Mucosa of gallbladder (tissue), 1 donor: ENCODE measurements at places on chromosomes 7 and 10.

GRCh38 chr7:71560354-71560995 is 428.5 kb downstream of the GALNT17 start:
- no peak for DNase-seq

GRCh38 chr7:2717293-2718261 is 29.6 kb downstream of the AMZ1 start:
- DNase-seq: no peak

DNA sequence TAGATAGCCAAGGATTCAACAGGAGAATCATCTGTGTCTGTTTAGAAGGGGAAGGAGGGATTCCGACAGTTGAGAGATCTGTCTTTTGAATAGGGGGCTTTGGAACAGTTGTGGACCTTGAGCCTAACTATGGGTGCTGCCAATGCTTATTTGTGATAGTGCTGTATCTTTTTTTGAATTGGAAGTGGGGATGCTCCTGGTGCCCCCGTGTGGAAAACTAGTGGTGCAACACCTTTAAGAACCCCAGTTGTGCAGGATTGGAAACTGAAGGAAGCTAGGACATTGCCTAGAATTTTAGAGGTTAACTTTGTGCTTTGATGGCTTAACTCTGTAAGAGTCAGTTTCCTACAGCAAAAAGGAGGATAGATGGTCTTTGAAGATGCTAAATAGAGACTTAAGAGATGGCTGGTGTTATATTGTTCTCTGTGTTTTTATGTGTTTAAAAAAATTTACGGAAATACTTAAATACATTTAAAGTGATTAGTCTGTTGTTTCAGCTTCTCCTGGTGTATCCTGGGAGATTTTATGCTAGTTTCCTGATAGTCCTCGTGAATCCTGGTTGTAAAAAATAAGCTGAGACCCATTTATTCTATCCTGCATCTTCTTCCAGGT is 69.3 kb downstream of the AP3M1 start:
- peak; percentile 33 for DNase-seq

DNA sequence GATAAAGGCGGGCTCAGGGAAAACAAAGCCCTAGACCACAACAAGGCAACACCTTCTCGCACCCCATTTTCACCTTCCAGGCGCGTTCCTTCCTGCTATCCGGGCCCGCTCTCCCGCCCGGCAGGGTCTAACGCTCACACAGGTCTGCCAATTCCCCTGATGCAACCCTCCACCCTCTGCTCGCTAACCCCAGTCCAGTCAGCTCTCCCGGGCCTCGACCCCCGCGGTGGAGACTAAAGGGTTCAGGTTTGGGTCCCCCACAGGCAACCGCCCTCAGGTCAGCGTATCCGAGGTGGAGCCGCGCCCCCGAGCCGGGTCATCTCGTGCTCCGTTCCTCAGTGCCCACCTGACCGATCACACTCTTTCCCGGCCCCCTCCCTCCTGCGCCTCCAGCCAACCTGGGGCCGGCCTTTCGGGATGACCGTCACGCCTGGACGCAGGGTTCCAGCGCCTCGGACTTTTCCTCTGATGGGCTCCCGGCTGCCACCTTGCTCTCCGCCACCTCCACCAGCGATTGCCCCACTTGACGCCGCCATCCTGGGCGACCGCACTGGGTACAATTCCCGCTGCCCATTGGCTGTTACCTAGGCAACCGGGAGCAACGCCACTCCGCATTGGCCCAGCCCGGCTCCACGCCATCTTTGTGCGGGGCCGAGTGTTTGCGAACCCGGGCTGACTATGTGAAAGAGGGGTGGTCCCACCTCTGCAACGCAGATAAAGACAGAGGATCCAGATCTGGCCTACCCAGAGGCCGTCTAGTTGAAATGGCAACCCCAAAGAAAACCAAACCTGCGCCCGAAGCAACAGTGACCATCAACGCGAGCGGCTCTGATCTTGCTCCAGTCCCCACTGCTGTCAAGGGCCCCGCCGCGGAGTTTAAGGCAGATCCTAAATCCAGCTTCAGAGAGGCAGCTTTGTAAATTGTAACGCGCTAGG is at the start of gene MORN4:
Gene MORN4 (minus strand): TSS at position 552 of the 936 bp plus-strand sequence. CDS start 13,847 bp downstream, outside the sequence.
- DNase-seq: peak; percentile 95

- DNase-seq: no peak
Measured at GRCh38 chr7:100171087-100171681, 2.8 kb upstream of the GAL3ST4 start.

GRCh38 chr10:12390733-12391132 is 41.4 kb downstream of the CAMK1D start:
- no peak for DNase-seq

- DNase-seq: no peak
Measured at GRCh38 chr7:158114056-158114850, 473.4 kb downstream of the PTPRN2 start.

DNA sequence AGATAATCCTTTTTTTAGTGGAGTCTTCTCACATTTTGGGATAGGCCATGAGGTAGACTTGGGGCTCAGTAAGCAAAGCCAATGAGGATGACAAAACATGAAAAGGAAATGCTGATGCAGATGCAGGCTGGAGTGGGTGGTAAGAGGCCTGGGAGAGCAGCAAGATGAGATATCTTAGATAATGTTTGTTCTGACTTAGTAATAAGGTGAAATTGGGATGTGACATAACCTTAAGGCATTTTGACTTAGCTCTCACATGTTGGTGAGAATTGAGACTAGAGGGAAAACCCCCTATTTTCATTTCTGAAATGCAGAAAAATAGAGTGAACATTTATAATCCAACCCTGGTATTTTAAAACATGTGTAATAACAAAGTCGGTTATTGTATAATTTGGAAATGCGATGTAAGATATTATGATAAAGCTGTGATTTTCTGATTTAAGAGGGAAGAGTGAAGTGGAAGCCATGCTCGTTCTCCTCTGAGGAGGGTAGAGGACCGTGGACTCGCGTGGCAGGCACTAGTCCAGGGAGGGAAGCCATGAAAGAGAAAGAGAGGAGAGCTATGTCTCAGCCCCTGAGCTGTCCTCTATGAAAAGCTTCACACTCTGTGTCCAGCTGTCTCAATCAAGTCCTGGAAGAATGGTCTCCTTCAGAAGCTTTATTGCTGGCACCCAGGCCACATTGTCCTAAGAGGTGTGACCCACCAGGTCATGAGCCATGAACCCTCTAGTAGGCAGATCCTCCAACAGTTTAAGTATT is 57.3 kb downstream of the ST7 start:
- DNase-seq: no peak

DNA sequence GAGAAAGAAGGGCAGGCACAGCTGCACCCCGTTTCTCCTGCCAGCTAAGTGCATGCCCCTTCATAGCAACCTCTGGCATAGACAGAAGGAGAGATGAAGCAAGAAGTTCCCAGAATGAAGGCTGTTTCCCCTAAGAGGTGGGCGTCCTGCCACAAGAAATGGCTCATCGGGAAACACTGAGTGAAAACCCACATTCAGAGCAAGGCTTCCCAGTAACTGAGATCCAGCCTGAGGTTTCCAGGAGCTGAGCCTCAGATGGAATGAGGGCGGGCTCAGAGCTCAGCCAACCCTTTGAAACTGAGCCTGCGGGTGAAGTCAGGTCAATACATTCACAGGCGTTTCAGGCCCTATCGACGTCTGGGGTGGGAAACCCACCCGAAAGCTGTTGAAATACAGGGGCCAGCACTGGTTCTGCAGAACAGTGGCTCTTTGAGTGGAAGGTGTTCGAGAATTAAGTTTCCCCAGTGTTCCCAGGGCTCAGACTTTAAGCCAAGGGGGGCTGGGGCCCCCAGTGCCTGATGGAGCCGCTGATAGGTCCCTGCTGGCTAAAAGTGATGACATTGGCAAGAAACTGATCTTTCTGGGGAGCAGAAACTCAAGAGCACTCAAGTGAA is 510.2 kb downstream of the RPS24 start:
- peak; percentile 53 for DNase-seq

DNA sequence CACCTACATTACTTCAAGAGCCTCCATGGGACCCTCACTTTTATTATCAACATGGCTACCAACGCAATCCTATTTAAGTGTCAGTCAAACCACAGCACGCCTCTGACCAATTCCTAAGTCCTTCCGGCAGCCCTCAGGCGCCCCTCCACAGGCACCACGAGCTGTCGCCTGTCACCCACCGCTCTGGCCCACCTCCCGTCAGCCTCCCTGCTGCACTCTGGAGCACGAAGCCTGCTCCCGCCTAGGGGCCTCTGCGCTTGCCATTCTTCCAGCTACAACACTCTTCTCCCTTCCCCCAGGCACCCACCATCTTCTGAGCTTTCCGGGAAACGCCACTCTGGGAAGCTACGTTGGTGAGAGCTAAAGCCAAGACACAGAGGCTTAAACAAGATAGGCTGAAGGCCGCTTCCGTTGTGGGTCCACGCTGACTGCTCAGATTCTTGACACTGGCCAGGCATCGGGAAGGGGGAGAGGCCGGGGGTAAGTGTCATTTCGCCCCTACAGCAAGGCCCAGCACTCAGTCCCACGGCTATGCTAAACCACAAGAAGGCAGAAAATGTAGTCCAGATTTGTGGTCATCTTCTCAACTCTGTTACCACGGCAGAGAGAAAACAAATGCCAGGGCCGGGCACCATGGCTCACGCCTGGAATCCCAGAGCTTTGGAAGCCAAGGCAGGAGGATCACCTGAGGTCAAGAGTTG is 56.7 kb downstream of the GNA12 start:
- DNase-seq: no peak
